ENCODE measurements at places on chromosomes 16 and 17.

DNA sequence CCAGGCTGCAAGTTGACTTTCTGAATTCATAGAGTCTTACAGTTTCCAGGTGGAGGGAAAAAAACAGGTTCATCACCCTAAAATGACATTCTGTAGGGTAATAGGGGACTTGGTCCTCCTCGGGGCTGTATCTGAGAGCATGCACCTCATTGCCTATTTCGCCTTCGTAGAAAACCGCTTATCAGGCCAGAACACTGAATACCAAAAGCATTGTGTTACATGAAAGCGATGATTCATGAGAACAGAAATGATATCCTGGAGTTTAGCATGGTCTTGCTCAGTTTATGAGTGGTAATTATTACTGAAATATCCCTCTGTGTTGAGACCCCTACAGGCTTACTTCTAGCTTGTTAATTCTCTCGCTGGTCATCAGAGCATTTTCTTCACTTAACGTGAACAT lies 61.4 kb upstream of the ARHGAP44 start:
- DNase-seq, result no peak

- DNase-seq, result no peak
Observed at GRCh38 chr16:69351309-69352027, at the start of gene TMED6. TMED6 (minus strand) TSS chr16:69351786; CDS start chr16:69351753, 33 bp downstream.

DNA sequence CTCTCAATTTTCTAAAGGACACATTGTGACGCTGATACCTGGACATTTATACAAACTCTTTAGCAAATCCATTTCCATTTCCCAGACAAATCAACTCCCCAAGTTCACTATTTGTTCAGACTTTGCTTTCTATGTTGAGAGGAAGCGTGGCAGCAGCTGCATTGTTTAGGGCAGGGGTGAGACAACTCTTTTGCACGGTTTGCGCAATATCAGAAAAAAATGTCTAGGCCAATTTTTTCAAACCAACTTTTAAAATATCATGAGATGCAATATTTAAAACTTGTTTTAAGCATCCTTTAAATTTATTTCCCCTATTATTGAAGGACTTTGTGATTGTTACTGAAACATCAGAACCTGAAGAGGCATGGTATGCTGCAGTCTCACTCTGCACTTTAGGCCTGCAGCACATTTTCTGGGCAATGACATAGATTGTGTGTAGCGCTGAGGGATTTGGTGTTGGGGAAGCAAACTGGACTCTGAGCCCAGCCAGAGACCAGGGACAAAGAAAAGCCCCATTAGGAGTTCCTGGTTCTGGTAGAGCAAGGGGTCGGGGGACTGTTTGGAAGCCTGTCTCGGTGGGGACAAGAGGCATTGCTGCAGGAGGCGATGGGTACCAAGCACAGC lies 6.4 kb upstream of the CCDC182 start:
- DNase-seq, result no peak

- DNase-seq, result no peak
Observed at GRCh38 chr17:48294806-48295361, 135.1 kb downstream of the SKAP1 start.

DNA sequence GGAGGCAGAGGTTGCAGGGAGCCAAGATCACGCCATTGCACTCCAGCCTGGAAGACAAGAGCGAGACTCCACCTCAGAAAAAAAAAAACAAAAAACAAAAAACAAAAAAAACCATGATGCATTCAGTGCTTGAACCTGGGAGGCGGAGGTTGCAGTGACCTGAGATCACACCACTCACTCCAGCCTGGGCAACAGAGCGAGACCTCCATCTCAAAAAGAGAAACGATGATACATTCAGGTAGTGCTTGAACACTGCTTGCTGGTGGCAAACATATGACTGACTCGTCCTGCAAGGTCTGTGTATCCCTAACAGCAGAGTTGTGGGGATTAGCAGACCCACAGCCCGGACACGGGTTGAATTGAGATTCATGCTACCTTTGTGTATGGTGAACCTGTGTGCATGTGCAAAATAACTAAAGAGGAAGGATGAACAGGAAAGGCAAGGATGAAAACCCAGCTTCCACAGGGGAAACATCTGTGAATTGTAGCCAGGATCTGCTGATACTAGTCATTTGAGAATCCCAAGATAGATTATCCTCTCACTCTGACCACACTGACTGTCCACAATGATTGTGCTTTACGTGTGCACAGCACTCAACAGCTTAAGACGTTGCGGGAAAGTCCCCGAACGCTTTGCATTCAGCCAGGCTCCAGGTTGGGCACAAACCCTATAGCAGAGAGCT lies 52.4 kb upstream of the MRPS23 start:
- no peak for DNase-seq

GRCh38 chr16:84196727-84197394 lies 5.9 kb downstream of the ADAD2 start:
- no peak for DNase-seq

- no peak for DNase-seq
Observed at GRCh38 chr16:72473631-72474030, 301.7 kb upstream of the PMFBP1 start.

DNA sequence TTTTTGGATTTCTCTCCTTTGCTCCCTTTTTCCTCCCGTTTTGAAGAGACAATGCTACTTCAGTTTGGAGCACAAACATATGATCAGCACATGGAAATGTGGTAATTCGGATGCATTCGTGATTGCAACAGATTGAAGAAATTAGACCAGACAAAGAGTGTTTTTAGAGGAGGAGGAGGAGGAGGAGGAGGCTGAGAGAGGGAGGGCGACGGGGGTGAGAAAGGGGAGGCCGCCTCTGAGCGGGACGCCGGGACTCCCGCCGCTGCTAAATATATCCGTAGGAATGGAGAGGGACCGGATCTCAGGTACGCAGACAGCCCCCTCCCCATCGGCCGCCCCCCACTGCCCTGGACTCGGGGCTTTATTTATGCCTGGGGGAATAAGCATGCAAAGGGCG lies 179.3 kb downstream of the SEC14L1 start:
- no peak for DNase-seq

DNA sequence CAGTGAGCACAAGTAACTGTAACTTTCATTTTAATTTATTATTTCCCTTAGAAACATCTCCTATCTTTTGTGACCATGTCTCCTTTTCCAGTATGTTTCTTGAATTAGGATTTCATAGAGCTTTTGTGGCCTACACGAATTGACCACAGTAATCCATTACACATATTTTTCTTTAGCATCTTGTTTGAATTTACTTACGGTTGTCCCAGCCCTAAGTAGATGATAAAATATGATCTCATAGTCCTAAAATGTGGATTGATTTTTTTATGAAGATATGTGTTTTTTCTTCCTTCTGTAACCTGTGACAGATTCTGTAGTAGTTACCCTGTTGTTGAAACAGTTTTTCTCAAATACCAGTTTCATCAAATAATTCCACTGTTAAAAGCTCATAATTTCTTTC lies 61.5 kb downstream of the NF1 start:
- no peak for DNase-seq

DNA sequence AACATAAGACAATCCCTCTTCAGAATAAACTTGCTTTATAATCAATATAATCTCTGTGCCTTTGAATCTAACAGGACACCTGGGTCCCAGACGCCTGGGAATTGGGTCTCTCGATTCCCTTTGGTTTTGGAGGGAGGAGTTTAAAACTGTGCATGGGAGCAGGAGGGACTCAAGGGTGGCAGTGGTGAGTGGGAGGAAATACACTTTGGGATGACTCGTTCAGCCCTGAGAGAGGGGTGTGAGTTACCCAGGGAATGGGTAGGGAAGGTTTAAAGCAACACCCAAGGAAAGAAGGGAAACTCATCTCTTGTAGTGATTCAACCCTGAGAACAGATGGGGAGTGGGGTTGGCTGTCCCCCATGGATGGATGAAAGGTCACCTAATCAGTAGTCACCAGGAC lies 1.6 kb downstream of the RANGRF start:
- DNase-seq, result no peak

DNA sequence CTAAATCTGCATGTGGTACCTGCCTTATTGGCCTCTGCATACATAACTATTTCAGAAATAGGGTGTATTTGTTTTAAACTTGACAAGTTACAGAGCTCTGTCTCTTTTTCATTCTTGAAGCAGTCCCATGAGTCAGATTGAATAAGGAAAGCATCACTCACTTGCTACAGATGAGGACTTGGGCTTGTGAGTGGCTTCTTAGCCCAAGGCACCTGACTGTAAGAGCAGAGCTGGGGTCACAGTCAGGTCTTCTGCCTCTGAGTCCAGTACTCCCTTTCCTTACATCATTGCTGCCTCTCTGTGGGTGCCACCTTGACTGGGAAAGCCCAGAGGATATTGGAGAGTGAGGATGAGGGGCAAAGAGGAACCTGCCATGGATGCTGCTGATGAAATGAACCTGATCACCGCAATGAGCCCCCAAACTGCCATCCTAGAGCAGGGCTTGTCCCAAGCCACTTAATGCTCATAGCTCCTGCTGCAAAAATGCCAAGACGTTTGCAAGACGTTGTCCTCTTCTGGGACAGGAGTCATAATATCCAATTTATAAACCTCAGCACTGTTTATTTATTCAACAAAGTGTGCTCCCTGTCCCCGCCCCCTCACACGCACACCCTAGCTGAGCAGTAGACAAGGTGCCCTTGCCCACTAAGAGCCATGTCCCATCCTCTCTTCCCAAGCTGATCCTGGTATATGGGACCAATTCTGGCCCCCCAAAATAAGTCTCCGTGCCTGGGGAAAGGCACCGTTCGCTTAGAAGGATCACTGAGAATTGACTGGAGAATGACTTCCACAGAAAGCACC lies 74.1 kb downstream of the CCDC182 start:
- no peak for DNase-seq

GRCh38 chr17:39328815-39329214 lies 72.6 kb downstream of the FBXL20 start:
- DNase-seq, result no peak

GRCh38 chr16:56932721-56933619 lies 1.0 kb downstream of the HERPUD1 start:
- no peak for DNase-seq

- no peak for DNase-seq
Observed at GRCh38 chr16:48533931-48534330, 76.0 kb downstream of the N4BP1 start.

- no peak for DNase-seq
Observed at GRCh38 chr16:57753448-57754353, 18.1 kb downstream of the KATNB1 start.

DNA sequence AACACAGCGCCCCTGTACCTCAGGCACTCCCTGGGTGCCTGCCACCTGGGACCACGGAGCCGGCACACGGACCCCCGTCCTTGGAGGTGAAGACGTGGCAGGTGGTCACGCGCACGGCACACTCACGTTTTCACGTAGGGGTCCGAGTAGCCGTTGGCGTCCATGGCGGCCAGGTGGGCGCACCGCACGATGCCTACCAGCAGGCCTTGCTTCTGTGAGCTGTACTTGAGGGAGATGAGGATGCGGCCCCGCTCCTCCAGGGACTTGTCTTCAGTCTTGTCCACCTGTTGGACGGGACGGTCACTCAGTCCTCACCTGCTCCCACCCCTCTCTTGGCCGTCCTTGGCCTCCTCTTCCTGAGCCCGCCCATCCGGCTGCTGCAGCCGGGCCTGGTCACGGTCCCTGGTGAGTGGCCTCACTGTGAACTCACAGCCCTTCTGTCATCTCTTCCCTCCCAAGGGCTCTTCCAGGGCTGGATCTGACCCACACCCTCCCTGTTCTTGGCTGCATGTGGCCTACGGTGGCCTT lies 18.8 kb downstream of the SCGB1C2 start:
- no peak for DNase-seq

- DNase-seq, result no peak
Observed at GRCh38 chr17:74298778-74299177, 24.7 kb downstream of the DNAI2 start.

- DNase-seq, result no peak
Observed at GRCh38 chr16:72976438-72977064, 71.4 kb downstream of the ZFHX3 start.

- DNase-seq, result no peak
Observed at GRCh38 chr16:49851468-49851787, 4.5 kb downstream of the ZNF423 start.

DNA sequence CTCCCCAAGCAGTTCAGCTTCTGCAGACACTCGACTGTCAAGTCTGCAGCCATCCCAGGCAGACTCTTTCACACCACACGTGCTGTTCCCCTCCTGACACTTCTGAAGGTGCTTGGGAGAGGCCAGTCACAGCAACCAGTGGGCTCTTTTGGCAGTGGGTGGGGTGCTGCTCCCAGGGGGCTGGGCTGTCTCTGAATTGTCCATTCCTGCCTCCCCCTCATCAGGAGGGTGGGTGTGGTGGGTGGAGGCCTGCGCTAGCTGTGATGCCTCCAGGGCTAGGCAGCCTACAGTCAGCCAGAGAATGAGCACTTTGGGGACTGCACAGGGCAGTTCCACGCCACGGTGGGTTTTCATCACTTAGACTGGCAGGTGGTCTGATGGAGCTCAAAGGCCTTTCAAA lies 10.3 kb downstream of the STARD3 start:
- DNase-seq, result no peak

DNA sequence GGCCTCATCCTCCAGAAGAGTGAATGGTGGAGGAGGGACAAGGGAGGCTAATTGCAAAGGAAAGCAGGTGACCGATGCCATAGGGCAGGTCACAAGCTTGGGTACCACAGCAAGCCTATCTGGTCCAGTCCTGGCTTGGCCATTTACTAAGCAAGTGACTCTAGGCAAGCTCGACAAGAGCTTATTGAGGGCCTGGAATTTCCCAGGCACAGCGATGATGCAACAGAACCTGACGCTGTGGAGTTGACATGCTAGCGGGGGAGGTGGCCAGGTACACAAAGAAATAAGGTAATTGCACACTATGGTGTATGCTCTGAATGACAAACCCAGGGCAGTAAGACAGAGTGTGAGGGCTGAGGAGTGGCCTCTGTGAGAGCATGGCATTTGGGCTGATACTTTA lies 98.5 kb downstream of the PGS1 start:
- DNase-seq, result no peak

DNA sequence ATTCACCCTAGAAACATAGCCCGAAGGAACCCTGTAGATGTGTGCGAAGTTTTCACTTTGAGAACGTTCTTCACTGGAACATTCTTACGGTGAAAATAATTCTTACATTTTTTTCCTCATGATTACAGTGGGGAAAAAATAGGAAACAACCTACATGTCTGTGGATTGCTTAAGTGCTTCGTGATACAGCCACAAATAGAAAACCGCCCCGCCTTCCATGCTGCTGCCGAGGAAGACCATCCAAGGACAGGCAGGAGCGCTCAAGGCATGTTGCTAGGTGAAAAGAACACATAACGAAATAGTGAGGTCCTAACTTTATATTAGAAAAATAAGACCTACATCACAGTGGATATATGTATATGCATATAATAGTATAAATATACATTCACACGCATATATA lies 78.8 kb downstream of the BMERB1 start:
- no peak for DNase-seq

GRCh38 chr16:2472885-2473445 lies 1.9 kb downstream of the NTN3 start:
- DNase-seq, result no peak
